ENCODE measurements at places on chromosomes 11 and 22.

DNA sequence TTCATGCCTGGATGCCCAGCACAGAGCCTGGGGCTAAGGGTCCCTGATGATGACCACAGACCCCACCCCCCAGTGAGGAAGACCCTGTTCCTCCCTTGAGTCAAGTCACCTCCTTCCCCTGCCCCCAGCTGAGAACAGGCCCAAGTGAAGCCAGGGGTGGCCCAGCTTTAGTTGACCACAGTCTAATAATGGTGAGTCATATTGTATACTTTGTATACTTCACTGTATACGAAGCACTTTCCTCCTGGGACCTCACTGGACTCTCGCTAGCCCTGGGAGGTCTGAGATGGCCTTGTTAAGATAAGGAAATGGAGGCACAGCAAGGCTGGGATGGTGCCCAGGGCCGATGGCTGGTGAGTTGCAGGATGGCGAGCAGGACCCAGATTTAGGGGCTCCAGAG is 3.7 kb upstream of the FLRT1 start:
- DNase-seq, result no peak

GRCh38 chr11:76902121-76903014 is 41.6 kb downstream of the ACER3 start:
- no peak for DNase-seq

DNA sequence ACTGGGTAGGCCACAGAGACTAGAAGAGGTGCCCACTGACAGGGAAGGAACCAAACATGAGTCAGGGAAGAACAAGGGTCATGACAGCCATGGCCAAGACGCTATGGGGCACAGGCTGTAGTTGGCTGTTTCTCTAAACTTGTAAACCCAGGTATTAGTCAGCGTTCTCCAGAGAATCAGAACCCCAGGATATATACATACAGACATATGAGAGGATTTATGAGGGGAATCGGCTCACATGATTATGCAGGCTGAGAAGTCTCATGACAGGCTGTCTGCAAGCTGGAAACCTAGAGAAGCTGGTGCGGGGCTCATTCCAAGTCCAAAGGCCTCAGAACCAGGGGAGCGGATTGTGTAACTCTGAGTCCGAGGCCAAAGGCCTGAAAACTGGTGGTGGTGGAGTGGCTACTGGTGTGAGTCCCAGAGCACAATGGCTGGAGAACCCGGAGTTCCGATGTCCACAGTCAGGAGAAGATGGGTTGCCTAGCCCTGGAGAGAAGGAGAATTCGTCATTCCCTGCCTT is 29.7 kb upstream of the CD81 start:
- no peak for DNase-seq

- DNase-seq, result no peak
Observed at GRCh38 chr11:95498722-95499425, 267.9 kb upstream of the SESN3 start.

DNA sequence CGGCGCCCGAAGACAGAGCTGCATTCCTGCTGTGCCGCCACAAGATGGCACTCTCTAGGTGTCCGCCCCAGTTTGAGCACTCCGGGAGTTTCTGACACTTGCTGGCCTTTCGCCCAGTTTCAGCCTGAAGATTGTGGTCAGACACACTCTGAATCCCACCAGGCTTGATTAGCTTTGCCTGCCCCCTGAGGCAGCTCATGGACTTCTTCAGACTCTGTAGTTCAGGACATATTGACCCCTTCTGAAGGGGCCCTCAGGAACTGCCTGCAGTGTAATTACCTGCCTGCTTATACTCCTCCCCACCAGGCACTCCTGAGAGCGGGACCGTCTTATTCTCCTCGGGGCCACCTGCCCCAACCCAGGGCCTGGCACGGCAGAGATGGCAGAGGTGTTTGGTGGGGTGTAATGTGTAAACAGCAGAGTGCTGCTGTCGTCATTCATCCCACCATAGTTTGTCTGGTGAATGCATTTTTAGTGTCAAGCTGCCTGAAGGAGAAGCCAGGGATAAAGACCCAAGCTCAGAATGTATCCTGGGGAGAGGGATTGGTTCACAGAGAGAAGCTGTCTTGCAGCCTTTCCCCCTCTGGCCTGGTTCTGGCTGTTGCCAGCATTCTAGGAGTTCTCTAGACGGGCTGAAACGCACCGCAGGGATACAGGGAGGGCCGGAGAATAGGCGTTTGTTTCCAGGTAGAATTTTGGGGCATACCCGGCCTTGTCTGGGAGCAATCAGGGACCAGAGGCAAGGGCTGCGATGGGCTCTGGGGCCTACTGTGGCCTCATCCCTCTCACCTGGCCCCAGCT is 46.4 kb downstream of the EIF3F start:
- DNase-seq, result peak; percentile 73

DNA sequence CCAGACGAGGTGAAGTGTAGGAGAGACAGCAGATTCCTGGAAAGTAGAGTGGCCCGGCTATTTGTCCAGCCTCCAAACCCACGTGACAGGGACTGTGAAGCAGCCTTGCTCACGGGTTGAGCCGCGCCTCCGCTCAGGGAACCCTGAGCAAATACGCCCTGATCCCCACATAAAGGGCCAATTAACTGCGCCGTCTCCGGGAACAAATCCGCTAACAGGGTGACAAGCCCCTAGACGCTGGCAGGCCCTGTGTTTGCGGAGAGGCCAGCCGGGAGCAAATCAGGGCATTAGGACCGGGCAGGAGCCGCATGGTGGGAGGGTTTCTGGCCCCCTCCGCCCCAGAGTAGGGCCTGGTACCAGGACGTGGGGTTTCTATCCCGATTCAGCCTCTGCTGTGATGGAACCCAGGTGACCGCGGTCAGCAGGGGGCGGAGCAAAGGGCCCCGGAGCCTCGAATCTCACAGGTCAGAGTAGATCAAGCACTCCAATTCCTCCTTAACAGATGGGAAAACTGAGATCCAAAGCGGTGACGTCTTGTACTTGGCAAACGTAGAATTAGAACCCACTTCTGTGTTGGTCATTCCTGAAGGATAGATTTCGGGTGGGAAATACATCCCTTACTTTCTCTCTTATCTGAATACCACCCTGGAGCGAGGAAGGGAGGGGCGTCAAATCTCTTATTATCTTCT is 2.0 kb upstream of the ROBO3 start:
- no peak for DNase-seq

GRCh38 chr22:17880020-17880419 is 105.8 kb upstream of the BID start:
- no peak for DNase-seq

DNA sequence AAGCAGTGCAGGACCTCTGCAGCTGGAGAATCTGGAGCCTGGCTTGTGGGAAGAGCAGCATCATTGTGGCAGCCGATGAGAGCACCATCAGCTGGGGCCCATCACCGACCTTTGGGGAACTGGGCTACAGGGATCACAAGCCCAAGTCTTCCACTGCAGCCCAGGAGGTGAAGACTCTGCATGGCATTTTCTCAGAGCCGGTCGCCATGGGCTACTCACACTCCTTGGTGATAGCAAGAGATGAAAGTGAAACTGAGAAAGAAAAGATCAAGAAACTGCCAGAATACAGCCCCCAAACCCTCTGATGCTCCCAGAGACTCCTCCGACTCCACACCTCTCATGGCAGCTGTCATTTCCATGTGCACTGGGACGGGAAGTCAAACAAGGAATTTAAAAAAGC is 35.6 kb downstream of the ASRGL1 start:
- peak; percentile 41 for DNase-seq

- DNase-seq, result no peak
Observed at GRCh38 chr22:44318751-44319150, 6.0 kb upstream of the SHISAL1 start.

DNA sequence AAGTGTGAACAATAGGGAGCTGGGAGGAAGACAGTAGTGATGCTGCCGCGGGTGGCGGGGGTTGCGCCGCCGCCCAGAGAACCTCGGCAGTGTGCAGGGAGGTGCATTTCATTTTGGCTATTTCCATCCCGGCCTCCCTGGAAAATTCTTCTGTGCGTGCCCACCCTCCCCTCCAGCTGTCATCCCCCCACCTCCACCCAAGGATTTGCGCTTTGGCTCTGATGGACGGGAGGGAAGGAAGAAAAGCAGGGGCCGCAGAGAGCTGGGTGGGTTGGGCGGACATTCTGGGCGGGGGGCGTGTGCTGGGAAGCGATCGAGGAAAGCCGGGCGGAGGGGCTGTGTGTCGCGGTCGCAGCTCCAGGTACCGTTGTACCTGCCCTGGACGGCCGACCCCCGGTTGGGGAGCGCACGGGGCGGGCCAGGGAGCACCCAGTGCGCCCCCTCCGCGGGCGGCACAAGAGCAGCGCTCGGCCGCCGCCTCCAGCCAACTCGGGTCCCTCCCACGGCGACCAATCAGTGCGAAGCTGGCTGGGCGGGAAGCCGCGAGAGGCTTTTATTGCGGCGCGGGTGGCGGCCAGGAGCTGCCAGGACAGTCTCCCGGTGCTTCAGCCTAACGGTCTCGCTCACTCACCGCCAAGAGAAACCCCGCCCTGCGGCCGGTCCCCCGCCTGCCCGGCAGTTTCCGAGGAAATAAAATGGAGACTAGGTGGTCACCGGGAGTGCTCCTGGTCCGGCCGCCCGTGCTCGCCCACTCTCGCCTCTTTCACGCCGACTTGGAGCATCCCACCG is 1.6 kb downstream of the NCAM1 start:
- DNase-seq, result peak; percentile 17

DNA sequence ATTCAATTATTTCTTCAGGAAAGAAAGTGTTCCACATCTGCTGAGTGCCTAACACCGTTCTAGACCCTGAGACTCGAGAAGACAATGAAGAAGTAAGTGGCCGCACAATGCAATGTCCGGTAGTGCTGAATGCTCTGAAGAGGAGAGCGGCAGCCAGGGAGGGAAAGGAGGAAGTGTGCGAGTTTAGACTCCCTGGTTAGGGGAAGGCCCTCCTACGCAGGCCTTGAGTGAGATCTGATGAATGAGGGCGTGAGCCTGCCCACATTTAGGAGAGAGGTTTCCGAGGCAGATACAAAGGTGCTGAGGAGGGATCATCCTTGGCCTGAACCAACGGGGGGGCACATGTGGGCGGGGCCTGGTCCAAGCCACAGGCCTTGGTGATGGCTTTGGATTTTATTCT is 558.6 kb downstream of the NTM start:
- no peak for DNase-seq

GRCh38 chr11:13261591-13262061 is 16.0 kb upstream of the BMAL1 start:
- DNase-seq, result no peak

DNA sequence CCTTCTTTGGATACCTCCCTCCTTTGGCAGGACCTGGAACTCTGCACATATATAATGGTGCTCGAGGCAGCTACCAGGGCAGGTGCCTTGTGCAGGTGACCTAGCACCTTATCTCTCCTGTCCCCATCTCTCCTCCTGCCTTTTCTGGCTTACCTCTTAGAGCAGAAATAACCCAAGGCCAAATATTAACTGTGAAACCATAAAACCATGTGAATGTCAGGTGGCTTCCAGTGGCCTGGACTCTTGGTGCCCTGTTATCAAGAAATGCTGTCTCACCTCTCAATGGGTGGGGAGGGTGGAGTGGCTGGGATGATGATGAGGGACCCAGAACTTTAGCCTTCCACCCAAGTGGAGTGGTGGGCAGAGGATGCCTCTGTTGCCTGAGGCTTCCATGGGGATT is 42.9 kb downstream of the YWHAH start:
- DNase-seq, result no peak

DNA sequence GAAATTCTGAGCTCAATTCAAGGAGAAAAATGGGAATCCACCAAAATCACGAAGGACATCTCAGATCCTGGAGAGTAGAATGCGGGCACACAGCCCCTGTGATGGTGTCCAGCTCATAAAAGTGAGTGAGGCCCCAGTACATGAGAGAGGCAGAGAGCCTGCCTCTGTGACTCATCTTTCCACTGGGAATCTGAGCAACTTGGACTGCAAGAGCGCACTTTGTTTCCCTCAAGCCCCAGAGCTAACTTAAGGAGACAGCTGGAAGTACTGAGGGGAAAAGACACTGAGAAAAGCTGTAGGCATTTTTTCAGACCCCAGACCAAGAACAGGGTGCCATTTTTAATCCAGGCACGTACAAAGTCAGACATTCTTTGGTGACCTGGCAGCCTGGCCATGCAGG is 273.7 kb downstream of the C11orf87 start:
- no peak for DNase-seq

DNA sequence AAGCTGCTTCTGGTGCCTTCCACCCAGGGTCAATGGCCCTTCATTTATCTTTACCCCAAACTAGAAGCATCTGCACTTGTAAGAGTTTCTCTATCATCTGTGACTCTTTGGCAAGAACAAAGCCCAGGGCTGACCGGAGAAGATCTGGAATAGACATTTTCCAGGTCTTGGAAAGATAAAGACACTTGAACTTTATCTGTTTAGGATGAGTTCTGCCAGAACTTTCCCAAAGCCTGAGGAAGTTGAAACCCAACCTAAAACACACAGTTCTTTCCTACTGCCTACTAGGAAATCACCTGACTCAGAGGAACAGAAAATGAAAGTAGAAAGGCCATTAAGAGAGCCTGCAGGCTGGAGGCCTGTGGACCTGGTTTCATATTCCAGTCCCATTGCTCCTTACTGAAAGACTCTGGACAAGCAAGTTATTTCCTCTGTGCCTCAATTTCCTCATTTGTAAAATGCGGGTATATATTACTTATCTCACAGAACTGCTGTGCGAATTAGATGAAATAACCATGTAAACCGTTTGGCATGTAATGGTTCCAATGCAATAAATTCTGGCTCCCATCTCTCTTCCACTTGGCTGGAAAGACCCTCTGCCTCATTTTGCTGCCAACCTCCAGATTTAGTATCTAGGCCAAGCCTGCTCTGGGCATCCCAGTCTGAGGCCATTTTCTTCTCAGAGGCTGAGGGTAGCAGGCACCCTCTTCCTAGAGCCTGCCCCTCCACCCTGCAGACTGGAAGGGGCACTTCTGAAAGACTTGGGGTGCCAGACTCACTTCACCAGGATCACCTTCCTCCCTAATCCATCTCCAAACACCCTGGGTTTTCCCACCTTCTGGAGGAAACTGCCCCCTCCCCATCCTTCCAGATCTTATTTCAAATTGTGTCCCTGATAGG is 1.2 kb downstream of the UBE2L6 start:
- DNase-seq, result peak; percentile 45

GRCh38 chr11:81444297-81444696 is 1289.4 kb downstream of the FAM181B start:
- no peak for DNase-seq

GRCh38 chr22:37310075-37310606 is 27.8 kb downstream of the CYTH4 start:
- DNase-seq, result no peak

DNA sequence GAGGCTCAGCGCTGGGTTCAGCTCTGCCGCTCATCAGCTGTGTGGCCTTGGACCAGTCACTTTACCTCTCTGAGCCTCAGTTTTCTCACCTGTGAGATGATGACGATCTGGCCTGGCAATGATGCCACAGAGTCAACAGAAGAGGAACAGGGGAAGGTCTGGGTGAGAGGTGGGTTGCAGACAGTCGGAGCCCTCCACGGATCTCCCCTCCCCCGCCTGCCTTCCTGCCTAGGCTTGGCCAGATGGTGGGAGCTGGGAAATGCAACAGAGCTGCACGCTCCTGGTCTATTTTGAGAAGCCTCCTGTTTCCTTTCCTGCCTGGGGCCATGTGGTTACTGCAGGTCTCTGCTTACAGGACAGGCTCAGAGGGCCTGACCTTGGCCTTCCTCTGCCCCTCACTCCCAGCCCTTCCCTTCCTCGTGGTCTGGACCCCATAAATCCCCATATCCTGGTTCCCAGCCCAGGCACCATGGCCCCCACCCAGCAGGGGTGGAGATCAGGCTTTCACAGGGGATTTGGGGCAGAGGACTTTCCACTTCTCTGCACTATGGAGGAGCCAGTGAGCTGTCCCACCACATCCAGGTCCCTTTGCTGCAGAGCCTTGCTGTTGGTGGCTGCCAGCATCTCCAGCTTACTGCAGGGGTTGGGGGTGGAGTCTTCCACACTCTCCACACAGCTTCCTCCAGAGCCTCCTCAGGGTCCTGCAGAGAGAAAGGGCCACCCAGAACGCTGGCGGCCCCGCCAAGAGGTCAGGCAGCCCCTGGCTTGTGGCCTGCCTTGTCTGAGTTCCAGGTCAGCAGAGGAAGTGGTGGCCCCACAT is 46.9 kb downstream of the C11orf96 start:
- DNase-seq, result no peak
